ENCODE measurements at places on chromosomes 6 and 20. TPM values are rescaled to one million over a fixed set of nuclear protein-coding genes. Genes with fewer than 3 reads are reported as not detected.

HCRTR2 gene
- total RNA-seq, result 30.6 TPM

BPI gene
- under 0.01 TPM for total RNA-seq

HAO1 gene
- total RNA-seq, result under 0.01 TPM

WFDC12 gene
- total RNA-seq, result not detected

CNKSR3 gene
- total RNA-seq, result 4.1 TPM

FBXO30 gene
- 92.9 TPM for total RNA-seq

FRMD1 gene
- total RNA-seq, result not detected

CLPSL2 gene
- not detected for total RNA-seq

MATN4 gene
- under 0.01 TPM for total RNA-seq

NINL gene
- total RNA-seq, result 20.0 TPM

GRCh38 chr6:21103626-21104224, 489.8 kb upstream of the SOX4 start:
- no peak for DNase-seq

DNA sequence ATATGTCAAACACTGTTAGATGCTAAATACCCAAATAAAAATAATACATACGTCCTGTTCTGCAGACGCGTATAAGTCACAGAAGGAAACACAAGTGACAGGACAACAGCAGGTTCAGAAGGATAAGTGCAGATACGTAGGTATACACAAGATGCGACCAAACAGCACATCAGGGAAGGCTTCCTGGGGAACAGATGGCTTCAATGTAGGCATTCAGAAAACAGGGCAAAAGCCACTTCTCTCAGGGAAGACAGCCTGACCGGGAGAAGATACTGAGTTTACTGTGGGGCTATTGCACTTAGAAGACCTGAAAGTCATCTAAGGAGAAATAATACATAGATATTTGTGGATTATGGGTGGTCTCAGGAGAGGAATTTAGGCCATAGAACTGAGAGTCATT, 1.9 kb downstream of the HLA-DPA1 start:
- DNase-seq, result no peak

DNA sequence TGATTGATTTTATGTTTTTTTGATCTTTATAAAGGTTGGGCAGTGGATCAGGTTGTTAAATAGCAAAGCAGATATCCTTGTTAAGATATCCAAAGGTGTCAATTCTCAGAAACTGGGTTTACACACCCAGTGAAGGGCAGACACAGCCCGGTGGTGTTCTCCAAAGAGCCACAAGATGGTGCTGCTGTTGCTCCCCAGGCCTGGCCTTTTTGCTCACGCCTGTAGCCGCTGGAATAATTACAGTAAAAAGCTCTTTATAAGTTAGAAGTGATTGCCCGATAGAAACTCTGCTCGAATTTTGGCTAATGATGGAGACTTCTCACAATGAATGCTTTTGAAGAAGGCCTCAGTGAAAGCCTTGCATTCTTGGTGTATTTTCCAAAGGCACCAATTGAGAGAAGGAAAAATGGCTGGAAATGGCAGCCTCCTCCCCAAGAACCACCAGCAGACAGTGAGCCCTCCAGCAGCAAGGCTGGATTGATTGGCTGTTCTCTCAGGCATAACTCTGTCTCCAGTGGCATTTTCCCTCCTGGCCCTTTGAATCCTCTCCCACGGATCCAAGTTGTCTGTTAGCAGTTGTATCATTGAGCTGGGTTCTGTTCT, 120.5 kb upstream of the CHD6 start:
- DNase-seq, result peak; percentile 32

DNA sequence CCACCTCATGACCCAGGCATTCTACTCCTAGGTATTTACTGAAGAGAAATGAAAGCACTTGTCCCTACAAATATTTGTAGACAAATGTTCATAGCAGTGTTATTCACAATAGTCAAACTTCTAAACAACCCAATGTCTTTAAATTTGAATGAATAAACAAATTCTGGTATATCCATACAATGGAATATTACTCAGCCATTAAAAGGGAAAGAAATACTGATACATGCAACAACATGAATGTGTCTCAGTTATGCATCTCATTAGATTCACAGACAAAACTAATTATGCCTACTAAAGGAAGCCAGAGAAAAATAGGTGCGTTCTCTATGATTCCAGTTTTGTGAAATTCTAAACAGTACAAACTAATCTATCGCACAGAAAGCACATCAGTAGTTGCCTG, 30.7 kb downstream of the MDFI start:
- no peak for DNase-seq

DNA sequence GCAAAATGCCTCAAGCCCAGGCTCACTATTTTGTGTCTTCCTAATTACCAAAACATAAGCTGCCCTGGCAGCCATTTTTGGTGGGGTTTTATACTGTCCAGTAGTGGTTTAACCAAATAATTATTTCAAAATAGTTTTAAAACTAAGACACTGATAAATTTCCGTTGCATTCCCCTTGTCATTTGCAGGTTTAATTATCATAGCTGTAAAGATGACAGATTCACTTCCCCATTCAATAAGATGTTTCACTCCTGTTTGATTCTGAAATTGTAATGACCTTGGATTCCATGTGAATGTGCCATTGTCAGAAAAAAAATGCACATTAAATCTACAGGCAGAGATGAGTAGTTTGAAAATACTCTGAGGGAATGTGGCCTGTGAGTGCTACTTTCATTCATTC, 172.0 kb downstream of the COL9A1 start:
- no peak for DNase-seq

DNA sequence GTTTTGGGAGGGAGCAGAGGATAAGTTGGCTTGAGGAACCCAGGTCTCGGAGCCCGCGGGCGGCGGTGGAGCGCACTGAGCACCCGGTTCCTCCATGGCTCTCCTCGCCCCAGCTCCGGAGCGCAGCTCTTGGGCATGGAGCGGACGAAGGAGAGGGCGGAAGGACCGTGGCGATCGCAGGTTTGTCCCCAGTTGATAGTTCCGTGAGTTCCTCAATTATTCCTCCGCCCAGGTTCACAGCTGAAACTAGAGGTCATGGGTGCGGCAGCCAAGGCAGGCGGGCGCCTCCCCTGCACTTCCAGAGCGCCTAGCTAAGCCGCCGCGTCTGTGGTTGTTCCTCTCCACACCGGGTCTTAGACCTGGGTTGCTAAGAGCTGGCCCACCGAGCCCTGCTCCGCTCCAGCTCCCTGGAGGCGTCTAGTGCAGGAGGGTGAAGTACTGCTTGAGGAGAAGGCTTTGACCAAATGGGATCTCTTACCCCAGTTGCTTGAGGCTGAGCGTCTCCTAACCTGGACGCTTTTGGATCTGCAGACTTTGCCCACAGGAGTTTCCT, at the start of gene HTR1B:
Gene HTR1B, minus strand, starts transcription at position 184 of the 553 bp plus-strand sequence. Its CDS starts 88 bp downstream, at position 96.
- DNase-seq, result no peak

DNA sequence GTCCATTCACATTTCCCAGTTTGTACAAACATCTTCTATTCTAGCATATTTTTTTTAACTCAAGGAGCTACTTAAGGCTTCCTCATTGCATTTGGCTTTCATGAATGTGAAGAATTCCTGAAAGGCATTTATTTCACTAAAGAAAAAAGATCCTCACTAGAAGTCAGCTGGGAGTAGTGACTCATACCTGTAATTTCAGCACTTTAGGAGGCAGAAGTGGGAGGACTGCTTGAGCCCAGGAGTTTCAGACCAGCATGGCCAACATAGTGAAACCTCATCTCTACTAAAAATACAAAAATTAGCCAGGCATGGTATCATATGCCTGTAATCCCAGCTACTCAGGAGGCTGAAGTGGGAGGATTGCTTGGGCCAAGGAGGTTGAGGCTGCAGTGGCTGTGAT, 30.9 kb upstream of the XRN2 start:
- DNase-seq, result no peak

- no peak for DNase-seq
Measured at GRCh38 chr20:24980291-24981053, 12.1 kb downstream of the APMAP start.

GRCh38 chr20:50224531-50225255, 34.1 kb downstream of the CEBPB start:
- no peak for DNase-seq

DNA sequence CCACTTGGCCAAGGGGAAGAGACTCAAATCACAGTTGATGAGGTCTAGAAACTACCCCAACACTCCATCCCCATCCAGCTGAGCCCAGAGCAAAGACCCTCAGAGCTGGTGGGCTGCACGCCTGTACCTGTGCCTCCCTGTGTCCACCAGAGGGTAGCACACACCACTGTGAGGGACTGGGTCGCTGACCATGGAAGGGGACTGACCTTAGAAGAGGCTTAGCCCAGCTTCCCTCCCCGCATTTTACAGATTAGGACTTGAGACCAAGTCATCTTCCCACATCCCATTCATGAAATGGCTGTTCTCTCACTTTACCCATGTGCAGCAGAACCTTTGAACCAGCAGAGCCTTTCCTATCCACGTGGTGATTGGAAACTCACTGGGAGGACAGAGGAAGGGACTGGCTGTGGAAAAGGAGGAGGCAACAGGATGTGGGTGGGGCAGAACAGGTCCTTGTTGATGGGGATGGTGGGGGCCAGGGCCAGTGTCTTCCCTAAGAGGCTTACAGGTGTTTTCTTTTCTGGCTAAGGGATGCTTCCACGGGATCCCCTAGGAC, 44.3 kb downstream of the CPXM1 start:
- DNase-seq, result no peak

DNA sequence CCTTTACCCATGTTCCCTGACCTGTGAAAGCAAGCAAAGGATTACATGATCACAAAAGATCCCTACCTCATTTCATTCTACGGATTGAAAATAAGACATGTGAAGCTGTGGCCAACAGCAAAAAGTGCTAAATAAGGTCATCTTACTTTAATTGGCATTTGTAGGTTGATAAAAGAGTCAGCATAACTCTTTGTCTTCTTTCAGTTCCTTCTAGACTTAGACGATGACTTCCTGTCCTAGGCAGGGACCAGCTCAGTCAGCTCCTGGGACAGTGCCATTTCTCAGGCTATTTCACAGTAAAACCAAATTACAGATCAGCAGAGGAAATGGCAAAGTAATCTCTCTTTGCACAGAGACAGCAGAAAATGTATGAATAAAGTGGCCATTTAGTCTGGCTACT, 480.7 kb downstream of the RFPL4B start:
- DNase-seq, result no peak

GRCh38 chr20:38645980-38646858, 44.6 kb downstream of the ARHGAP40 start:
- peak; percentile 89 for DNase-seq

DNA sequence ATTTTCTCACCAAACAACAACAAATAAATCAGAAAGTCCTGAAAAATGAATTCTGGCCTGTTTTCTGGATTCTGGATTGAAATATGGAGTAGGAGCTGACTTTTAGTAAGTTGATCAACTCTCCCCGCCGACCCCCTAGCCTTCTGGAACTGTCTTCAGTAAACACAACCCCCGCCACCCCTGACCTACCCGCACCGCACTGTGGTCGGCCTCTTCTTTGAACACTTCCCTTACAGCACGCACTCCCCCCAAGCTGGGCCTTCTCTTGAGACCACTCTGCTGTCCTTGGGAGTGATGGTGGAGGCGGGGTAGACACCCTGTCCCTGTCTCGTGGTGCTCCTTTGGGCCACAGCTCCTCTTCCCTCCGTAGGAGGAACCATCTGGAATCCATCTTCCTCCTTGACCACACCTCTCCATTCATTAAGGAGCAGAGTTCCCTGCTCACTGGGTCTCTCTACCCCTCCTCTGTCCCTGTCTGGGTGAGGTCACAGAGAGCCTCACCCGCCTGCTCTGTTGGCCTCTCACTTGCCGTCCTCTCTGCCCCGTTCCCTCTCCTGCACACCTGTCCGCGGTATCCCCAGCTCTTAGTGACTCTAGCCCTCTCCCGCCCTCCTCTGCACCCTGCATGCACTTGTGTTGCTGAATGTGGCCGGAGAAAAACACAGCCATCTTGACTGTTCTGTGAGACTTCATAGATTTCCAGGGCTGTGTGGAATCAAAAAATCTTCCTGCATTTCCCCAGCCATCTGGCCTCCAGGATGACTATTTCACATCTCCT, 19.1 kb downstream of the SYNJ2 start:
- DNase-seq, result no peak

- DNase-seq, result no peak
Measured at GRCh38 chr6:54892831-54893230, 46.3 kb downstream of the FAM83B start.

DNA sequence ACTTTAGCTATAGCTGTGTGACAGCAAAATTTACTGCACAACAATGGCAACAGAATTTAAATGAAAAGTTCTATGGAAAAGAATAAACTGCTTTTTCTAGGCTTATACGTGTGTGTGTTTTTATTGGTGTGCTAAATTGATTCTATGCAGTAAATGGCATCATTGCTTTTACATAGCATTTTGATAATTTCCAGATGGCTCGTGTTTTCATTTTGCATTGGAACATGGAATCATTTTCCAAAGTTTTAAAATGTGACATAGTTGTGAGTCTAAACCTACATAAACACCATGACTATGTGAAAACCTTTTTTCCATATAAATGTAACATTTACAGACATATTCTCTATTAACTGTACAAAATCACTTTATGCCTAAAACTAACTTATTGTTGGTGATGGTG, 127.8 kb downstream of the SIM1 start:
- DNase-seq, result no peak

- no peak for DNase-seq
Measured at GRCh38 chr20:49560646-49561045, 7.3 kb downstream of the PTGIS start.

GRCh38 chr6:71490876-71491275, 202.3 kb downstream of the OGFRL1 start:
- no peak for DNase-seq

DNA sequence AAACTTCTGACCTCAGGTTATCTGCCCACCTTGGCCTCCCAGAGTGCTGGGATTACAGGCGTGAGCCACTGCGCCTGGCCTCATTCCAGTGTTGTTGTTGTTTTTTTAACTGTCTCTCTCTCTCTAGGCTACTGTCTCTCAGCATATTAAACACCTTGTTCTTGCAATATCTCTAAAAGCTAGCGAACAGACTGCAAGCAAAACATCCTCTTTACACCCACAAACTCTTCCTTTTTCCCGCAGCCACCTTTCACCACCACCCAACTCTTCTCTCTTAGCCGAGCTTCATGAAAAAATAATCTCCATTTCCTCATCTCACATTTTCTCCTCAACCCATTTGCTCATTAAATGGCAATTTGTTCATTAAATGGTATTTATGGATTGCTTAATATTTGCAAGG, 45.5 kb downstream of the SGK1 start:
- DNase-seq, result no peak

GRCh38 chr6:155962276-155962675, 506.6 kb upstream of the NOX3 start:
- no peak for DNase-seq

DNA sequence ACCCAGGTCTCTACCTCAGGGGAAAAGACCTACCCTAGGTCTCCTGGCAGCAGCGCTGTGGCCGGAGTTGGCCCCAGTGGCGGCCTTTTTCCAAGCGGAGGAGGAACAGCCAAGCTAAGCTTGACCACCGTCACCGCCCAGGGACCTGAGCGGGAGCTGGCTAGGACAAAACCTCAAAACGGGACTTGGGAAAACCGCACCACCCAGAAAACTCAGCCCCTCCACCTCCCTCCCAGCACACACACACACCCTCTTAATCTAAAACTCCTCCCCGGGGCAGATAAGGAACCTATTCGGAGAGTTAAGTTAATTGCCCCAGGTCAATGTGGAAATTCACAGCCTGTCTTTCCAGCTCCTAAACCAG, 2.7 kb upstream of the TRERF1 start:
- no peak for DNase-seq
